ENCODE measurements at places on chromosomes 6 and 20.

DNA sequence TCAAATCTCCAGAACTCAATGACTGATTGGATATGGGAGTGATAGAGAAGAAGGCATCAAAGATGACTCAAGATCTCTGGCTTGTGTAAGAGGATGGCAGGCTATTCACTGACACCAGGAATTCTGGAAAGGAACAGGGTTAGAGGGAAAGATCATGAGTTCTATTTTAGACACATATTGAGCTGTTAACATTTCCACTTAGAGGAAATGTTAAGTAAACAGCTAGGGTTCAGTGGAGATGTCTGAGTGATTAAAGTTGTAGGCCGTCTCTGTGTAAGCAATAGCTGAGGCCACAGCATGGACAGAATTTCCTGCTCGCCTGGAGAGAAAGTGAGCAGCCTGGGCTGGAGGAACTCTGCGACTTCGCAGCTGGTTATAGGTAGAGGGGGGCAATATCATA, 21.0 kb downstream of the ZC3H12D start:
- DNase-seq: no peak

DNA sequence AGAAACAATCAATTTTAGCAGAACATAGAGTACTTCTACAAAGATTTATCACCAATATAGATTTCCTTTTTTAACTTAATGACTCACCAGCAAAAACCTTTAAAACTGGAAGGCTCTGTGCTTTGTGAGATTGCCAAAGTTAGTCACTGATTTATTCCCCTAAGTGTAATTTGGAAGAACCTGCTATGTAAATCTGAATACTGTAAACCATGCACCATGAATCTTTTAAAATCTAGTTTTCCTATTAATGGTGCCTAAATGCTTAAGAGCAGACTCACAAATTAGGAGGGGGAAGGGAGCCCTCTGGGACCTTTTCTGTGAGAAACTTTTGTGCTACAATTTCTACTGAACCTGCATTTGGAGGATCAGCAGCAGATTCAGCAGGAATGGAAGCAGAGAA, 57.8 kb upstream of the PNRC1 start:
- DNase-seq: no peak

GRCh38 chr20:11180186-11180585, 506.4 kb upstream of the JAG1 start:
- no peak for DNase-seq

GRCh38 chr6:36838896-36839748, at the start of gene CPNE5:
Gene CPNE5, minus strand, starts transcription at chr6:36839444. Its CDS starts 67 bp downstream, at chr6:36839377.
- peak; percentile 13 for DNase-seq
